ENCODE measurements at places on chromosomes 3 and 15.

GRCh38 chr15:95829062-95829461 is 501.4 kb upstream of the NR2F2 start:
- DNase-seq, result no peak

GRCh38 chr15:66729331-66729951 is 27.4 kb downstream of the SMAD6 start:
- DNase-seq, result no peak

DNA sequence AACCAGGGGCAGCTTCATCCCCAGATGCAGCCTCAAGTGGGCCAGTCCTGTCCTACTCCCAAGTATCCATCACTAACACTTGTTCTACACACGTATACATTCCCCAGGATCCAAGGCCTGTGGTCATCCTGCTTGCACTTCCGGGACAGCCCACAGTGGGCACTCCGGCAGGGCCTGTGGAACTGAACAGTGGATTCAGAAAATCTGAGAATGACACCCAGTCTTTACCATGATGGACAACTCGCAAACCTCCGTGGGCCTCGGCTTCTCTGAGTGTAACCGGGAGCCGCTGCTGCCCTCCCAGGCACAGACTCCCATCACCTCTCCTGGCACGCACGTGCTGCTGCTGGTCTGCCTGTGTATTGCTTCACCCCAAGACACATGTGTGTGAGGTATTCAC is 59.6 kb downstream of the ATP10A start:
- DNase-seq, result no peak

- no peak for DNase-seq
These were observed 85.4 kb downstream of the IGSF11 start for GRCh38 chr3:118949113-118949760.

DNA sequence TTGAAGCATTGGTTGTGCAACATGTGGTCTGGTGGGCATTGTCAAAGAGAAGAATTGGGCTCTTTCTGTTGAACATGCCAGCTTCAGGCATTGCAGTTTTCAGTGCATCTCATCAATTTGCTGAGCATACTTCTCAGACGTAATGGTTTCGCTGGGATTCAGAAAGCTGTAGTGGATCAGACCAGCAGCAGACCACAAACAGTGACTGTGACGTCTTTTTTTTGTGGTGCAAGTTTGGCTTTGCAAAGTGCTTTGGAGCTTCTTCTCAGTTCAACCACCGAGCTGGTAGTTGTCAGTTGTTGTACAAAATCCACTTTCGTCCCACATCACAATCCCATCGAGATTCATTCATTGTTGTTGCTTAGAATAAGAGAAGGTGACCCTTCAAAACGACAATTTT is 84.5 kb downstream of the NPAP1 start:
- DNase-seq, result no peak

GRCh38 chr3:111498022-111498421 is 44.0 kb upstream of the CD96 start:
- no peak for DNase-seq

DNA sequence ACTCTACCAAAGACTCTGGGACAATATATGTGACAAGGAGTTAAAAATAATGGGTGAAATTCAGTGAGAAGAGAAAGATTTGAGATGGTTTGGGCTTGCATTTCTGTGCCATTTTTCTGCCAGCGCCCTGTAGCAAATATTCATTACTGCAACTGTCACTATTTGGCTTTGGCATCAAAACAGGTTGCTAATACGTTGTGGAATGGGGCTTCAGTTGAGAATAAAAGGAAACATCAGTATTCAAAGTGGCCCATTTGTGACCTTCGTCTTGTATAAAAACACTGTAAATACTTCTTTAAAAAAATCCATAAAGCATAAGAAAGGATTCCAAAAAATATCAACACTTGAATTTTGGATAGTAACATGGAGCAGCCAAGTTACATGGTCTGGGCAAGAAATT is 309.2 kb downstream of the ZNF385D start:
- no peak for DNase-seq

DNA sequence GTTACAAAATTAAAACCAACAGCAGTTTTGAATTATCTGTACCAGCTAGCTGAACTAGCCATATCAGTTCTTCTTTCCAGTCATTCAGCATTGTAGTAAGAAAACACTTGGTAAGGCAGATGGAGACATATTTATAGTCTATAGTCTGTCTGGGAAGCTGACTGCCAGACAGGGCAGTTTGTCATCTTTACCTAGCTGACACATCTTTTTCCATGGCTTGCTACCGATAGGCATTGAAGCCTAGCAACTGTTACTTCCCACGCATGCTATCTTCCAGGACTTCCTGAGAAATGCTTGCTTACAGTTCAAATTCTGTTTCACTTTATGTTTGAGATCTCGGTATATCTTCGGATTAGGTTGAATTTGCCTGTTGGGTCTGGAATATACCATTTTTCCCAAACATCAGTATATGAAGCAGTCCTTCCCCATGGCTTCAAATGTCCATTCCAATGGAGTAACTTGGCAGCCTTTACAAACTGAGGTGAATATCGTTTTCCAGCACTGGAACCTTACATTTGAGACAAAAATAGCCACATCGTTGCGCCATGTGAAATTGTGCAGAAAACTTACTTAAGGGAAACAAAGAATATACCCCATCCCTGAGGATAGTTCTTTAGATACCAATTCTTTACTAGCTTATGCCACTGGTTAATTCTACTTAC is 8.8 kb downstream of the GNL3 start:
- no peak for DNase-seq

GRCh38 chr15:80568876-80569605 is 126.1 kb upstream of the ABHD17C start:
- DNase-seq, result no peak

DNA sequence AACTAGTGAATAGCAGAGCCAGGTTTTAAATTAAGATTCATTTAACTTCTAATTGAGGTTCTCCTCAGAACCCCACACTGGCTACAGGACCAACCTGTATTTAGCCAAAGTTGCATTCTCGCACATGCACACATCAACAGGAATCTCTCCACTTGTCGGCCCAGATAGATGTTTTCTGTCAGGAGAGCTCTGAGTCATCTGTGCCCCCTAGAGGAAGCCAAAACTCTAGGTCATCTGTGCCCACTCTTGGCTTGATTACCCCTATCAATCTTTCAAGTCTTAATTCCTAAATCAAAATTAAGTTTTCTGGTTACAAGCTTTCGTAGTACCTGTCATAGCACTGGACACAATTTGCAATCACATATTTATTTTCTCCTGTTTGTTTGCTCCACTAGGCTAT is 104.9 kb upstream of the EOMES start:
- no peak for DNase-seq

GRCh38 chr15:67809441-67809840 is 15.9 kb upstream of the SKOR1 start:
- no peak for DNase-seq

DNA sequence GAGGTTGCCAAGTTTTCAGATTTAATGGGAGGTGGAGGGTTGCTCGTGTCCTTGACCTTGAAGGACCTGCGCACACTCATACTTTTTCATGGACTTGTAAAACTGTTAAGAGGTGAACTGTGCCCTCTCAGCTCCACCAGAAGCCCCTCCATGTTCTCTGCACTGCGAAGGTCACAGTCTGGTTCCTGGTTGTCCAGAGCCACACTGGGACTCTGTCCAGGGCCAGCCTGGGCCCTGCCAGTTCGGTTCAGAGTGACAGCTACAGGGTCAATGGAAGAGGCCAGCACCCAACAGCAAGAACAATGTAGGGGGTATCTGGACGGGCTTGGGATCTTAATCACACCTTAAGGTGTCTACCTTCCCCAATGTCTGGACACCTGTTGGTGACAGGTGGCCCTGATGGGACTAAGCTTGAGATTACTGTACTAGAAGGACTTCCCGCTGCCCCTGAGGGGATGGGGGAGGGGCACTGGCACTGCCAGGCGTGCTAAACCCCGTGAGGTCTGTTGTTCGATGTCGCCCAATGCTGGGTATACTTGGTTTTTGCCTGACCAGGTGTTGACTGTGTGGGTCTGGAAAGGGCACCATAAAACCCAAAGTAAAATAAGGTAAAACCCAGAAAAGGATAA is 34.7 kb downstream of the GRK7 start:
- DNase-seq, result no peak

- no peak for DNase-seq
These were observed 50.4 kb downstream of the MCF2L2 start for GRCh38 chr3:183378008-183378407.

- no peak for DNase-seq
These were observed 35.4 kb downstream of the PXYLP1 start for GRCh38 chr3:141266797-141267555.

- no peak for DNase-seq
These were observed 10.4 kb downstream of the SEMA6D start for GRCh38 chr15:47727676-47728075.

GRCh38 chr15:65244638-65245037 is 33.4 kb upstream of the CILP start:
- DNase-seq, result no peak

DNA sequence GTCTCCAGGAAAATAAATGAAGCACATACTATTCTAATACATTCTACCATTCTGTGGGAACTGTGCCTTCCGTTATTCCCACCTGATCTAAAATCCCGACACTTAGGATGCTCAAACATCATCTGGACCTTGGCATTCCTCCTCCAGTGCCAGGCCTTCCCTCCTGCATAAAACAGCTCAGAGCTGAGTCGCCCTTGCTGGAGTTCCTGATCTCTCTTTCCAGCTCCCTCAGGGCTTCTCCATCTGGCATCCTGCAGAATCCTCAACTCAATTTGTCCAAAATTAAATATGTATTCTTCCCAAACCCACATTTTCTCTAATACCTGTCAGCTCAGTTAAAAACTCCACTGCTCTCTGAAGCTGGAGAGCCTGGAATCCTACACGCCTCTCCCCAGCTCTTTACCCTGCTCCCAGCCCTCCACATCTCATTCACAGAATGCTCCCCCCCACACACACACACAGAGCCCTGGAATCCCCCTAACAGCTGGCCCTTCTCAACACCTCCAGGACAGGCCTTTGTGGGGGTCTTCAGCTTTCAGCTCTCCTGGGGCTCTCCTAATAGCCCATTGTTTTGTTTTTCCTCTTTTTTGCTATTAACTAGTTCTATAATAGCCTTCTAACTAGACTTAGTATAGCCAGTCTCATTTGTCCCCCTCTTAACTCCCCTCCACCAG is 78.5 kb downstream of the HMG20A start:
- DNase-seq, result no peak

- DNase-seq, result no peak
These were observed 139.4 kb downstream of the RPLP1 start for GRCh38 chr15:69591905-69592508.

DNA sequence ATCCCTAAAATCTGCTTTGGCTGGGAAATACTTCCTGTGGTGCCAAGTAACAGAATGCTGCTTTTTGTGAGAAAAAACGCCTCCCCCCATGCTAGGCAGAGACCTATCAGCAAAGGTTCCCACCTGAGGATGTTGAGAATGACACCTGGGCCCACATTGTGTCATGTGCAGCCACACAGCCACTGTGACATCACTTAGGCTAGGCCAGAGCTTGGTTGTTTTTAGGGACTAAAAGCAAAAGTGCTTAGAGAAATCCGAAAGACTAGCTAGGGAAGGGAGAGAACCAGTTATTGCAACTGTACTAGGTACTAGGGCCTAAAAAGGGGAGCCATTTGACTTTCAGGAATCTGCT is 6.2 kb downstream of the ZDHHC3 start:
- DNase-seq, result no peak

GRCh38 chr3:196782511-196782910 is 42.9 kb downstream of the PAK2 start:
- DNase-seq, result no peak

GRCh38 chr15:91342097-91342496 is 242.0 kb downstream of the SV2B start:
- no peak for DNase-seq

GRCh38 chr15:69666441-69666882 is 213.8 kb downstream of the RPLP1 start:
- peak; percentile 91 for DNase-seq

DNA sequence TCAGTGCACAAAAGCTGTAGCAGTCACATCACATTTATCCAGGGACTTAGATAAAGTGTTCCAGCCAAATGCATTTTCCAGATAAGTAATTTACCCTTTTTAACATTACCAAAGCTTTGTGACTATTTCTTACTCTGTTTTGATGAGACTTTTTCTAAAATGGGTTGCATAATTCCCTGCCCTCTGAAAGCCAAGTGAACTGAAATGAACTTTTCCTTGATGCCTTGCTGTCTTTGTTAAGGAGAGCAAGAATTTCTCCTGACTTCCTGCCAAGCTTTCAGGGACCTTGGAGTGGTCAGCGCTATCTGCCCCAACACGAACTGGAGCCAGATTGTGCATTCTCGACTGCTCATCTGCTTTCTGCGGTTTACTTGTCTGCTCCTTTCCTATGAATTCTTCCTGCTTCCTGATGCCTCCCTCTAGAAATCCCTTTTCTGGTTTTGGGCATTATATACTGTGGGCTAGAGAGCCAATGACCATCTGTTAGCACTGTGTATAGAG is 34.8 kb downstream of the EIF4E3 start:
- no peak for DNase-seq

DNA sequence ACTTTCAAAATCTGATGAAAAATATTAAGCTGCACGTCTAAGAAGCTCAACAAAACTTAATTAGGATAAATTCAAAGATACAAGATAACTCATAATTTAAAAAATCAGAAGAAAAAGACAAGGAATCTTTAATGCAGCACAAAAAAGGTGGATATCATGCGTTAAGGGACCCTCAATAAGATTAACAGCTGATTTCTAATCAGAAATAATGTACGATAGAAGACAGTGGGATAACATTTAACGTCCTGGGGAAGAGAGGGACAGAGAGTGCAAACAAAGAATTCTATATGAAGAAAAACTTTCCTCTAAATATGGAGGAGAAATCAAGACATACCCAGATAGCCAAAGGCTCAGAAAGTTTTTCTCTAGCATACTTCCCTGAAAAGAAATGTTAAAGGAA is 519.5 kb downstream of the PYDC2 start:
- DNase-seq, result no peak

- no peak for DNase-seq
These were observed 158.7 kb downstream of the GHSR start for GRCh38 chr3:172289583-172289982.

GRCh38 chr3:20111836-20112235 is 71.6 kb downstream of the KAT2B start:
- DNase-seq, result no peak

- DNase-seq, result no peak
These were observed 141.9 kb upstream of the PLSCR5 start for GRCh38 chr3:146747051-146747450.

GRCh38 chr15:81534124-81534523 is 160.1 kb upstream of the TMC3 start:
- no peak for DNase-seq

DNA sequence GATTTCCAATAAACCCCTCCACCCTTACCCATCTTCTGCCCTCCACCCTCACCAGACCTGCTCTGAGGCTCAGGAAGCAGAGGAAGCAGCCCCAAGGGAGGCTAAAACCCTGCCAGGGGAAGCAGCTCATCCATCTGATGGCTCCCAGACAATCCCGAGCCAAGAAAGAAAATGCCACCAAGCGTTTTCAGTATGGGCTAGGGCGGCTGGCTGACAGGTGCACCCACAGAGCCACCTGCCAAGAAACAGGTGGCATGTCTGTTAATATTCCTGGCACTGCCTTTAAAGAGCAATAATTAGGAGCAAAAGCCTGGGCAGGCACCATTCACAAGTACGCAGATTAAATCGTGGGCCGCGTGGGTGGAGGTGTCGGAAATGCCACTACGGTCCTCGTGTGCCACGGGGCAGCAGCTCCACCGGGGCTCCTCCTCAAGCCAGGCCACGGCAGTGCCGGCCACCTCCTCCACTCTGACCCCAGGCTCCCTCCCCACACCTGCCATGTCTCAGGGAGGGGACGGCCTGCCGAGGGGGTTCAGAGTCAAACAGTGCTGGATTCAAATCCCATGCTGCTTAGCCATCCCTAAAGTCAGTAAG is 23.9 kb upstream of the GRIP2 start:
- no peak for DNase-seq

GRCh38 chr3:185270262-185270955 is 16.6 kb upstream of the EHHADH start:
- DNase-seq, result no peak
